Left hindlimb (tissue), 1 donor: ENCODE measurements at places on chromosomes 1 and 21.

DNA sequence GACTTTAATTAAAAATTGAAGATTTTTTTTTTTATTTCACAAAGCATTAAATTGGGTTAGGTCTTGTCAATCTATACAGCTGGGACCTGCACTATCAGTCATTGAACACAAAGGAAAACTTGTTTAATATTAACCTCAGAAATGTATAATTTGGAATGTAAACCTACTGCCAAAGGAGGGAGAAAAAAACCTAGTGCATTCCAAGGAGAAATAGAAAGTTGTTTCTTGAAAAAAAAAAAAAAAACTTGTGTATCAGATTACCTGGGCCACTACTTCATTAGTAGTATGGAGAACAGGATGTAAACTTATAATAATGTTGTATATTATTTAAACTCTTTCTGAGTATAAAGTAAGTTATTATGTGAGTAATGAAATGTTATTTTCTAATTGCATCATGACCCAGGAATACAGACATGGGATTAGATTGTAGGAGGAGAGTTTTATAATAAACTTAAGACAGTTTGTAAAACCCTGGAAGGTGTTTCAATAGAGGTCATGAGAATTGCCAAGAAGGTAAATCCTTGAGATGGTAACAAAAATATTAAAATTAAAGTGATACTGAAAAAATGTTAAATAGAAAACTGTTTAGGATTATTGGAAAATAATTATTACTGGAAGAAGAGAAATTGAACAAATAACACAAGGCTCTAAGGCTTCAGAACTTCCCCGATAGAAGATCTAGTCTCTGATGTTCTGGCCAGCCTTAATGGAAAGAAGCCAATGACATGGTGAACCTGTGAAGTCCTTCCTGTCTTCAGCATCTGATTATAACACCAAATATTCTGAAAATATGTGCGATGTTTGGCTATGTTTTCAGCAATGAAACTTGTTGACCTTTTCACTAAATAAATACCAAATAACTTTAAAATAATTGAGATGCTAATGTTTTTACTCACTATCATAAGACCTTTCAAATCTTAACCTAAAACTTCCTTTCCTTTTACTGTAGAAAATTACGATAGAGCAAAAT lies 412.8 kb upstream of the LYPLAL1 start:
- no peak for DNase-seq

GRCh38 chr1:213389061-213389581 lies 338.1 kb downstream of the RPS6KC1 start:
- no peak for DNase-seq

DNA sequence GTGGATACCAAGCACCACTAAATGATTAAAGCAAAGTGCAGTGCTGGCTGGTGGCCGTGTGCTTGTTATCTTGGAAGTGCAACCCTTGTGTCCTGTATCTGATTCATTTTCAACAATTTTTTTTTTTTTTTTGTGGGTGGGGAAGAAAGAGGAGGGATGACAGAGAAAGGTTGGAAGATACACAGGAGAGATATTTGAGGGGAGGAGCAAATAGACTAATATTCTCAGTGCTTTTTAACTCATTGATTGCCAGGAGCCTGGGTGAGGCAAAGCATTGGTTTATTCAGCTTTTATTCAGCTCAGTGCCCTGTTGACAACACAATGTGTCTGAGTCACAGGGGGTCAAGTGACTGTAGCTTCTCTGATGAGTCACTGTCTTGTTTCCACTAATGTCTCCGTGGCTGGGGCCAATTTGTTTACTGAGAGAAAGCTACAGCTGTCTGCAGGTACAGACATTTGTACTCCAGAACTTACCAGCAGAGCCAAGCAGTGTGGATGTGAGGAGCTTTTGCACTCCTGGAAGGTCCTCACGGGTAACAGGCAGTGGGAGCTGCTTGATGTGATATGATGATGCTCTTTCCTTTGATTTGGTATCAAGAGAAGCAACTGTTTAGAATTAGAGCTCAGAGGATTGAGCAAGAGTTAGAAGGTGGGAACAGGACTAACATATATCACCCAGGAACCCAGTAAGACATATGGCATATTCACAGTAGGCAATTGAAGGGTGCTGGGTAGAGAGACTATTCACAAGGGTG lies 23.6 kb upstream of the DNM3 start:
- no peak for DNase-seq

- no peak for DNase-seq
These were observed 34.5 kb downstream of the RAB3B start for GRCh38 chr1:51955797-51956527.

GRCh38 chr1:225767634-225768540 lies 9.7 kb upstream of the SRP9 start:
- DNase-seq = peak; percentile 81

GRCh38 chr1:95671098-95671497 lies 437.1 kb downstream of the RWDD3 start:
- no peak for DNase-seq

GRCh38 chr1:212133319-212133718 lies 97.8 kb downstream of the DTL start:
- DNase-seq = no peak

DNA sequence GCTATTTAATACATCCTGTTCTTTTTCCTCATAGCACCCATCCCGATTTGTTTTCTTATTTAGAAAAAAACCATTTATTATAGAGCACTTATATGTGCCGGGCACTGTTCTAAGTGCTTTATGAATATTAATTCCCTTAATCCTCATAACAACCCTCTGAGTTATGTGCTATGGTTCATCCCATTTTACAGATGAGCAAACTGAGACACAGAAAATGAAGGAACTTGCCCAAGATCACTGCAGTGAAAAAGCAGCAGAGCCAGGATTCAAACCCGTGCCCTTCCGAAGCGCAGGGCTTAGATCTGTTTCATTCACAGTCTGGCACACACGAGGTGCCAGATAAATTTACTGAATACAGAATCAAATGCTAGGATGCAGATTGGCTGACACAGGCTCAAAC lies 85.1 kb upstream of the ZC3H12A start:
- DNase-seq = no peak

DNA sequence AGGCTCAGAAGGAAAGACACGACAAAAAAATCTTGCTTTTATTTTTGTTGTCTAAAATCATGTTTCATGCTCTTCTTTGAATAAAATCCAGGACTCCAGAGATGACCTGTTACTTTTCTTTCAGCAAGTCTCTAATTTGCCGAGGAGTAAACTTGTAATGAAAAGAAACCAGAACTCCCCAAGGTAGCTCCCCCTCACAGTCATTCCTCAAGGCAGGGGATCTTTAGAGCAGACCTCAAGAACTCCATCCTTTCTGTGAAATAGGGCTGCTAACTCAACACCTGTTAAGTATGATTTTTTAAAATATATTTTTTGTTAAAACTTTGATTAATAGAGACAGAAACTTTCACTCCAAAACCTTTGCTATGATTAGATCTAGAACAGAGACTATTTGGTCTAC lies 82.7 kb upstream of the ABCD3 start:
- DNase-seq = no peak

- no peak for DNase-seq
These were observed 796.3 kb downstream of the LRRIQ3 start for GRCh38 chr1:73401666-73402065.

DNA sequence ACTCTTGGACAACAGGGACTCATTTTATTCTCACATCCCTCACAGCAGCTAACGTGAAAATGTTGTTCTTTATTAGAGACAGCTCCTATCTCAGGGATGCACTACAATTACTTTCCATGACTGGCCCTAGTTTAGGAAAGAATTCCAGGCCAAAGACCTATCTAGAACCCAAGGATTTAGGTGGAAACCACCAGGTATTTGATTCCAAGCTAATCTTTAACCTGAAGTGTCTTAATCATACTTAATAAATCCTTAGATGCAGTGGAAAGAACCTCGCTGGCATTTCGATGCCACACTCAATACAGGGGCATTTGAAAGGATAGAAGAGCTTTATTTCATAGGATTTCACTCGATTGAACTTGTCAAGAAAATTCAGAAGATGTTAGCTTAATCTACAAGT lies 218.3 kb downstream of the KIF26B start:
- no peak for DNase-seq

GRCh38 chr1:24695202-24695974 lies 49.9 kb upstream of the CLIC4 start:
- no peak for DNase-seq

- DNase-seq = no peak
These were observed 11.2 kb upstream of the CD84 start for GRCh38 chr1:160590488-160590887.

GRCh38 chr1:203629507-203630082 lies 3.0 kb downstream of the ATP2B4 start:
- peak; percentile 76 for DNase-seq

- no peak for DNase-seq
These were observed 14.0 kb downstream of the C1orf94 start for GRCh38 chr1:34190692-34191091.

- DNase-seq = peak; percentile 82
These were observed at the start of gene SLC6A9 for GRCh38 chr1:44031252-44032169. Gene SLC6A9, minus strand, starts transcription at chr1:44031462. Its CDS starts 7,185 bp downstream, at chr1:44024277.

DNA sequence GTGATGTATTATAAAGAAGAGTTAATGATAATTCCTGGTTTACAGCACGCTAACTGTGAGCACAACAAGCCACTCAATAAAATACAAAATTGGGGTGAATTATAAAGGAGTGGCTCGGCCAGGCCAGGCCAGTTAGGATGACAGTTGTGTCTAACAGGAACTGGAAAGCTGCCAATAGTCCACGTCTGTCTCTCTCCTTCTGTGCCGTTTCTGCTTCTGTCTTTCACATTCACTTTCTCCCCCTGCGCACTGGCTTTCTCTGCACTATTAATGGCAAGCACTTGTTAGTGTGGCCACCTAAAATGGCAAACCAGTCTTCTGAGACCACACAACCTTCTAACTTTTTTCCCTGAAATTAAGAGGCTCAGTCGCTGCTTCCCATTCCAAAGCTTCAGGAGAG lies 394.3 kb downstream of the NTNG1 start:
- DNase-seq = no peak

- DNase-seq = no peak
These were observed 1.7 kb downstream of the RLF start for GRCh38 chr1:40162753-40163441.

- DNase-seq = no peak
These were observed 121.4 kb upstream of the OLFM3 start for GRCh38 chr1:102118150-102118549.

GRCh38 chr1:24190983-24191461 lies 3.9 kb upstream of the IFNLR1 start:
- no peak for DNase-seq

DNA sequence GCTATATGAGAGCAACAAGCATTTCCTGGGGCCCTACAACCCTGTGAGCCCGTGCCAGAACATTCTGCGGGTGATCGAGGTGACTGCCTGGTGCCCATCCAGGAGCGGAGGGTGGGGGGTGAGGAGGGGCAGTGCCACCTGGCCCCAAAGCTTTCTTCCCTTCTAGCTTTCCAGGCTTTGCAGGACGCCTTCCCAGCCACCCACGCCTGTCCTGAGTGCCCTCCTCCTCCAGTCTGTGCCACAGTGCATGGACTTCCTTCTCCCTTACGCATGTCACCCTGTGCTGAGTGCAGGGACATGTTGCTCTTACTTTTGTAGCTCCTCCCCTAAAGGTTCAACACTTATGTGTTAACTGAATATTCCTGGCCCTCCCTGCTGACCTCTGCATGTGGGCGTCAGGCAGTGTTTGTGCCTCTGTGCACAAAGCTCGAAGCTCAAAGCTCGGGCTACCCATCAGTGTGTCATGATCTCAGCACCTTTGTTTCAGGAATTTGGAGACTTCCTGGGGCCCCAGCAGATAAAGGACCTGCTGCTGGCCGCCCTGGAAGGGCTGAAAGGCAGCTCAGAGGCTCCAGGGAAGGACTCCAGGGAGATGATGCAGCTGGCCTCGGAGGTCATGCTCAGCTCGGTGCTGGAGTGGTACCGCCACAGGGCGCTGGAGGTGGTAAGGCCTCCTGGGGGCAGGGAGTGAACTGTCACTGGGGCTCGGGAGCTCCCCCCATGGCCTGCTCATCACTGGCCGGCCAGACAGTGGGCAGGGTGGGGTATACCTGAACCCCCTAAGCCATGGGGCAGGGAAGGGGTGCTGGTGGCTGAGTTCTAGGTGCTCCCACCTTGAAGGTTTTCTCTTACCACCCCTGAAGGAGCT lies 36.7 kb upstream of the TTC4 start:
- no peak for DNase-seq

GRCh38 chr1:30756206-30756544 lies 1.4 kb downstream of the LAPTM5 start:
- no peak for DNase-seq
